ENCODE measurements at places on chromosomes 1 and 21.
A peak's percentile ranks its signal among the peaks of the same experiment; 100 is the strongest.

- DNase-seq, result no peak
Observed at GRCh38 chr1:114512595-114513280, 1.7 kb upstream of the TRIM33 start.

DNA sequence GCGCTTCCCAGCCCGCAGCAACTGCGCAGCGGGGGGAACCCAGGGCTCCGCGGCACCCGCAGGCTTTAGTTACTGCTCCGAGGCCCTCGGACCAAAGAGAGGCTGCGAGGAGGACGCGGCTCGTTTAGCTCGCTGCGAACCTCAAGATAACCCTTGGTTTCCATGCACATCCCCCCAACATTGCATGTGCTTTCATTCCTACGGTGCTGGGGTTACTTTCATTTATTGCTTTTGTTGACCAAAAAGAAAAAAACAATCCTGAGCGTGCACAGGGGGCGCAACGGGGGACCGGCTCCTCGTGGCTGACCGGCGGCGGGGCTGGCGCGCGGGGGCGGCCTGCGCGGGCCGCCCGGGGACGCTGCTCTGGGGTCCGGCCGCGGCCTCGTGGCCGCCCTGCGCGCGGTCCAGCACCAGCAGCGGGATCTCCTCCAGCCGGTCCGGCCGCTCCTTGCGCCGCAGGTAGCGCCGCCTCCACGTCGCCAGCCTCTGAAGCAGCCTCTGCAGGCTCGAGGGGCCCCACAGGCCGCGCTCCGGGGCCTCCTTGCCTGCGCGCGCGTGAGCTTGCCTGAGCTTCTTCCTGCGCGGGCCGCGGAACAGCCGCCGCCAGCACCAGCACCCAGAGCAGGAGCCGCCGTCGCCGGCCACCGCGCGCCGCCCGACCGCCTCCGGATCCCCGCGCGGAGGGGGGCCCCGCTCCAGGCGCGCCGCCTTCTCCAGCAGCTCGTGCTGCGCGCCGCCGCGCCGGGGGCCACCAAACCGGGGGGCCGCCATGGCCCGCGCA lies 77.4 kb downstream of the DESI2 start:
- peak; percentile 50 for DNase-seq

- no peak for DNase-seq
Observed at GRCh38 chr1:113990961-113991360, 11.7 kb downstream of the OLFML3 start.

DNA sequence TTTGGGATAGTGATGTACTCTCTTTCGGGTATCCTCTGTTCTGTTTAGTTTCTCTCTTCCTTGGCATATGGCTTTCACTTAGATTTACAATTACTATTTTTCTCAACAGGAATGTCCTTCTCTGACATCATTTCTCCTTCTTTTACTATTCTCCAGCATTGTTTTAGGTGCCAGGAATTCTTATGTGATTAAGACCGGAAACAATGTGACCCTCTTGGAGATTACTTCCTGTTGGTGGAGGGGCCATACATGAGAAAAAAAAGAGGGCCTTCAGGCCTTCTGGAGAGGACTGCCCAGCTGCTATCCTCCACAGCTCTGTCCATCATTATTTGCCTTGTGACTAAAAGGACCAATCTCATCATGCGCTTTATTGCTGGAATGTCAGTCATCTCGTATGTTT lies 50.4 kb upstream of the ADAMTS5 start:
- DNase-seq, result peak; percentile 29

DNA sequence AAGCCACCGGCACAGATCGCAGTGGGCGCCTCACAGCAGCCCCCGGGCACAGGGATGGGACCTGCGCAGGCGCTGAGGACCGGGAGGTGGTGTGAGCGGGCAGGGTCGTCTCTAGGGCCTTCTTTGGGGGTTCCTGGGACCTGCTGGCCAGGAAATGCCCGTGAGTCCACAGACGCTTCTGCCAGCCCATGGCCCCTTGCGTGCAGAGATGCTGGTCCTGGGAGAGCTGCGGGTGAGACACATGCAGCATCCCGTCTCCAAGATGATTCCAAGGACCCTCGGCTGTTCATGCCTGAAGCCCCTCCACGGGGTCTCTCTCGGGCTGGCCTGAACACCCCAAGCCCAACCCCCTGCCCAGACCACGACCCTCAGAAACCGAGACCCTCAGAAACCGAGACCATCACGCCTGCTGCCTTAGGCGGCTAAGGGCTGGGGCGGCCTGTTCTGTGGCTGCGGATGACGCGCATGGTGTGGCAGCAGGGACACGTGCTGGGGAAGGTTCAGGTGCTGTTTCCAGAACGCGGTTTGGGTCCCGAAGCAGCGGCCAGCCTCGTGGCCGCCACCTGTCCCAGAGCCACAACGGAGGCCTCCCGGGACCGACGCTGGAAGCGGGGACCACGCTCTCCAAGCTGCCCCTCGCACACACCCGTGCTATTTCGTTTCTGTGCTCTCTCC lies 23.0 kb downstream of the CFAP74 start:
- no peak for DNase-seq

DNA sequence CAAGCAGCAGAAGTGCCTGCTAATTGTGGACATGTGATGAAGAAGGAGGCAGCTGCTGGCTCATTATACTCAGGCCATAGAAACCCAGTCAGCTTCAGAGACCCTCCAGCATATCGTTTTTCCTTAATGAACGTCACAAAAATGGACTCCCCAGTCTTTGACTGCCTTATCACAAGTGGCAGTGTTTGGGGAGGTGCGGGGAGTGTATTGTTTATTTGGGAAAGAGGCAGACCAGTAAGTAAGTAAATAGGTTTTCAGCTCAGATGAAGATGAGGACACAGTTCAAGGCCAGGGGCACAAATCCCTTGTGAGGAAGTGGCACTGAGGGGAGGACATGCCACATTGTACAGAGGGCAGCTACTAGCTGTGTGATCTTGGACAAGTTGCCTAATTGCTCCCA lies 43.5 kb upstream of the NRDC start:
- DNase-seq, result no peak

DNA sequence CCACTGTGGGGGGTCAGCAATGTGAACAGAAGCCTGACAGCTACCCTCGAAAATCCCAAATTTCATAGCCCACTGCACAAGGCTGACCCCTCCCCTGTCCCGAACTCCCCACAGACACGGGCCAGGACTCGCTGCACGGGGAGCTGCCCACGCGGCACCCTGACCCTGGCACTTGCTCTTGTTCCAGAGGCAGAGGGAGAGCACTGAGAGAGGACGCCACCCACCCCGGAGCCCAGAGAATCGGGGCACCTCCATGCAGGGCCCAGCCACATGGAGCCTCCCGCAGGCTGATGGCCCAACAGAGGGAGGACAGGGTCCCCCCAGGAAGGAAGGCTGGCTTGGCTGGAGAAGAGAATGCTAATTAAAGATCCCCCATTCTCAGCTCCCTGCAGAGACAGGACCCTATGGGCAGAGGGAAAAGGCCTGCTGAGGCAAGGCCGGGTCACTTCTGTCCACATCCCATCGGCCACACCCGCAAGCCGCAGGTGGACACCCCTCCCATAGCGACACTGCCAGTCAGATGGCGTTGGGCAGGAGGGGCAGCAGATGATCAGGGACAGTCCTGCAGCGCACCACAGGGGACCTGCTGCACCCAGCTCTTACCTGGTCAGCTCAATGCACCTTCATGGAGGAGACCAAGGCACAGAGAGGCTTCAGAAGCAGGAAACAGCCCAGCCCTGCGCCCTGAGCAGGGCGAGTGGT lies 136.9 kb downstream of the NPHP4 start:
- DNase-seq, result no peak

- DNase-seq, result no peak
Observed at GRCh38 chr1:232278925-232279324, 351.0 kb downstream of the SIPA1L2 start.

- DNase-seq, result no peak
Observed at GRCh38 chr21:32698971-32699693, 28.7 kb downstream of the SYNJ1 start.

- DNase-seq, result peak; percentile 85
Observed at GRCh38 chr1:228669242-228669585, 66.1 kb upstream of the RHOU start.

DNA sequence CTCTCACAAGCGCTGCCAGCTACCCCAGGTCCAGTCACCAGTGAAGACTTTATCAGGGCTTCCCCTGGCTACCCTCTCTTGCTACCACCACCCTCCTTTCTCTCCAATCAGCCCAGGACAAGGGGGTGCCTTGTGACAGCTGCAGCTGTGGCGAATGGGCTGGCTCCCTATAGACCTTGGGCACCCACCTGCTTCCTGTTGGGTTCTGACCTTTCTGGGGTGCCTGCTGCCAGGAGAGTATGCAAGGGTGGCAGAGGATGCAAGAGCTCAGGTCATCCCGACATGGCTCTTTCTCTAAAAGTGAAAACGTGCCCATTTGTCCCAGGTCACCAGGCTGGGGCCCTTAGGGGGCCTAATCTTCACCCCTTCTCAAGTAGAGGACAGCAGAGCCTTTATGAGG lies 6.6 kb downstream of the KLHDC8A start:
- DNase-seq, result no peak

DNA sequence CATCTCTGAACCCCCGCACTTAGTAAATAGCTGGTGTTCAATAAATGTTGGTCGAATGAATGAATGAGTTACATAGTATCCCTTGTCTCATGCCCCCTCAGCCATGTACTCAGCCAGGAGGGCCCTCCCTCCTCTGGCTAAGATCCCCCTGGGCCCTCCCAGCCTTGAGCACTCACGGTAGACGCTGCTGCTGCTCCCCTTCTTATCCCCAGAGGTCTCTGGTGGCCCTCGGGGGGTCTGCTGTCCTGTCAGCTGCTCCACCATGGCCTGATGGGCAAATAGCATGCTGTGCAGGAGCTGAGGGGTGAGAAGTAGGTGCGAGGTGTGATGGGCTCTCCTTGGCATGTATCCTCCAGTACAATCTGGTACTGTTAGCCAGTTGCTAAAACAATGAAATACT lies 1.9 kb downstream of the ETV3L start:
- no peak for DNase-seq

- no peak for DNase-seq
Observed at GRCh38 chr1:64502931-64503330, 33.0 kb downstream of the CACHD1 start.

DNA sequence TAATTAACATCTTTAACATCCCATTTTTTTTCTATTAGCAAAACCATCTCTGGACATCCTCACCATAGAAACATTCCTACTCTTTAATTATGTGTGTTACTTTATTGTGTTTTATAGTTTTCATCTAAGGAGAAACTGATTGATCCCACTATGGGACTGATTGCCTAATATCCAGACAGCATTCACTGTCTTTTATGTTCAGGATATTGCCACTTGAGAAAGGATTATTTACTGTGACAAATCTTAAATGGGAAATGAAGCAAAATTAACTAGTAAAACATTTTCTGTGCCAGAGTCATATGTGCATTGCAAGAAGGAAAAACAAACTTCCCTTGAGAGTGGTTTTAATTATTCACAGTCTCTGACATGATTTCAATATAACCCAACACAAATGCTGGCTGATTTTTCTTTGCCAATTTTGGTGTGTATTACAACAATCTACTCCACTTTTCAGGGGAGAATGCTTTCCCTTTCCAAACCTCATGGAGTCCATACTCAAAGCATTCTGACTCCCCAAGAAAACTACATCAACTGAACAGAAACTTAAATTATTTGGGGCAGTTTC lies 15.8 kb upstream of the RGS13 start:
- peak; percentile 5 for DNase-seq

- no peak for DNase-seq
Observed at GRCh38 chr21:43287795-43288755, 119.3 kb downstream of the CRYAA start.

- DNase-seq, result no peak
Observed at GRCh38 chr1:87436534-87436933, 107.9 kb downstream of the LMO4 start.

- DNase-seq, result peak; percentile 12
Observed at GRCh38 chr1:196387766-196388165, 220.5 kb downstream of the KCNT2 start.

GRCh38 chr21:25350056-25350455 lies 257.2 kb downstream of the MRPL39 start:
- peak; percentile 43 for DNase-seq

GRCh38 chr1:84300501-84300900 lies 1.0 kb upstream of the SAMD13 start:
- DNase-seq, result no peak
